ENCODE measurements at places on chromosomes 2 and 18.

DNA sequence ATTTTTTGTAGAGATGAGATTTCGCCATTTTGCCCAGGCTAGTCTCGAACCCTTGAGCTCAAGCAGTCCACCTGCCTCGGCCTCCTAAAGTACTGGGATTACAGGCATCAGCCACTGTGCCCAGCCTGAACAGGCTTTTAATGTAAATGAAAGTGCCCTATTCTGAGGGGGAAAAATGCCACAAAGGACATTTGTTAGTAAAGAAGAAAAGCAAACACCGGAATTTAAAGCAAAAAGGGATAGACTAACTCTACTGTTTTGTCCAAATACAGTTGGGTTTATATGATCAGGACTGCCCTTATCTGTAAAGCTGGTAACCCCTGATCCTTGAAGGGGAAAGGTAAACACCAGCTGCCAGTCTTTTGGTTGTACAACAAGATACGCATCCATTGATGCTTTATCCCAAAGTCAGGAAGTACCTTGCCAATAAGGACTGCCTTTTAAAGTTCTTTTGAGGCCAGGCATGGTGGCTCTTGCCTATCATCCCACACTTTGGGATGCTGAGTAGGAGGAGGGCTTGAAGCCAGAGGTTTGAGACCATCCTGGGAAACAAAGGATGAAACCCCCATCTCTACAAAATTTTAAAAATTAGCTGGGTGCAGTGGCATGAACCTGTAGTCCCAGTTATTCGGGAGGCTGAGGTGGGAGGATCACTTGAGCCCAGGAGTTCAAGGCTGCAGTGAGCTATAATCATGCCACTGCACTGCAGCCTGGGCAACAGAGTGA is 13.1 kb downstream of the CLEC4F start:
- no peak for DNase-seq

DNA sequence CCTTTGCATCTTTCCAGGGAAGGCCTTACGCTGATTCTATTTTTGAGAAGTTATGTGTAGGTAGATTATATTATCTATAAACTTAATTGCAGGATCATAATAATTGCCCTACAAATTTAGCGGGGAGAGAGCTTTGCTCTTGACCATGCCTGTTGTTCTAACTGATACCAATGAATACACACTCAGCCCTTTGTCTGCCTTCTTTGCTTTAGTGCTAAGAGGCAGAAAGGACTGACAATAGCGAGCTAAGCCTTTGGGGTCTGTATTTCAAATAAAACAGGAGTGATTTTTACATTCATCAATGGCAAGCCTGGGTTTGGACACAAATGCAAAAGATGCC is 115.3 kb upstream of the STON1 start:
- DNase-seq, result no peak

GRCh38 chr2:28271919-28272250 is 120.8 kb upstream of the FOSL2 start:
- no peak for DNase-seq

- DNase-seq, result no peak
Observed at GRCh38 chr2:46375566-46376125, 78.4 kb downstream of the EPAS1 start.

- DNase-seq, result no peak
Observed at GRCh38 chr2:185428000-185428399, 310.6 kb upstream of the FSIP2 start.

DNA sequence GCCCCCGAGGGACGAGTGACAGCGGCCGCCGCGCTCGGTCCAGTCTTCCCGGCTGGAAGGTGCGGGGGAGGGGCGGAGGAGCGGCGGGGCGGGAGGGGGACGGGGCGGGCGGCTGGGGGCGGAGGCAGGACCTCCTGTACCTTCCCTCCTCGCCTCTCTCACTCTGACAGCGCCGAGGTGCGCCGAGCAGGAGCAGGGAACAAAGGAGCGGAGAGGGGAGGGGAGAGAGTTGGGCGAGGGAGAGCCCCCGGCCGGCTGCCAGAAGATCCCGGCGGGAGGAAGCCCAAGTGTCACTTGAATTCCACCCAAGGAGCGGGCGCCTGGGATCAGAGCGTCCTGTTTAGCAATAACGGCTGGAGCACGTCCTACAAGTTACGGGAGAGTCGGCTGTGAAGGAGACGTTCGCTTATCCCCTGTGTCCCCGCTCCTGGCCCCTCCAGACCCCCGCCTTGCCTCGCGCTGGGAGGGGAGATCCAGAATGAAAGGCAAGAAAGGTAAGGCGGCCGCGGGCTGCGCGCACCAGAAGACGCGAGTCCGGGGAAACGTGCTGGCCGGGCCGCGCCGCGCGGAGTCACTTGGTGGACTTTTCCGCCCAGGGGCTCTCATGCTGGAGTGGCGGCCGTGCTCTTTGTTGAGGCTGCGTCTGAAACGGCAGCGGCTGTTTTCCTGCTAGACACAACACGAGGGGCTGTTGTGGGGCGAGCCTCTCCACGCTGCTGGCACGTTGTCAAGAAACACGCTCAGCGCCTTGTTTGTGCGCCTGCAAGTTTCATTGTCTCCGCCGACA is at the start of gene TGIF1:
TGIF1 (plus strand) TSS at position 161 of the 787 bp plus-strand sequence; CDS start at position 479, 318 bp downstream.
- DNase-seq, result peak; percentile 70
